ENCODE measurements at places on chromosomes 4 and X. TPM values are rescaled to one million over a fixed set of nuclear protein-coding genes. Genes with fewer than 3 reads are reported as not detected.

The F11 gene
- total RNA-seq, result not detected

The FGF13 gene
- total RNA-seq, result 0.90 TPM

The CFP gene
- 0.53 TPM for total RNA-seq

The GABRQ gene
- total RNA-seq, result not detected

The ADGRG2 gene
- 0.20 TPM for total RNA-seq

The FGFBP2 gene
- total RNA-seq, result not detected

The MRPS18C gene
- total RNA-seq, result 18.6 TPM

The PPP4R3C gene
- total RNA-seq, result 1.2 TPM

The RASL11B gene
- not detected for total RNA-seq

The CNOT6L gene
- 26.7 TPM for total RNA-seq

GRCh38 chr4:105483840-105484239, 10.0 kb upstream of the PPA2 start:
- no peak for DNase-seq

- no peak for DNase-seq
Measured at GRCh38 chr4:138010639-138011038, 231.5 kb downstream of the SLC7A11 start.

DNA sequence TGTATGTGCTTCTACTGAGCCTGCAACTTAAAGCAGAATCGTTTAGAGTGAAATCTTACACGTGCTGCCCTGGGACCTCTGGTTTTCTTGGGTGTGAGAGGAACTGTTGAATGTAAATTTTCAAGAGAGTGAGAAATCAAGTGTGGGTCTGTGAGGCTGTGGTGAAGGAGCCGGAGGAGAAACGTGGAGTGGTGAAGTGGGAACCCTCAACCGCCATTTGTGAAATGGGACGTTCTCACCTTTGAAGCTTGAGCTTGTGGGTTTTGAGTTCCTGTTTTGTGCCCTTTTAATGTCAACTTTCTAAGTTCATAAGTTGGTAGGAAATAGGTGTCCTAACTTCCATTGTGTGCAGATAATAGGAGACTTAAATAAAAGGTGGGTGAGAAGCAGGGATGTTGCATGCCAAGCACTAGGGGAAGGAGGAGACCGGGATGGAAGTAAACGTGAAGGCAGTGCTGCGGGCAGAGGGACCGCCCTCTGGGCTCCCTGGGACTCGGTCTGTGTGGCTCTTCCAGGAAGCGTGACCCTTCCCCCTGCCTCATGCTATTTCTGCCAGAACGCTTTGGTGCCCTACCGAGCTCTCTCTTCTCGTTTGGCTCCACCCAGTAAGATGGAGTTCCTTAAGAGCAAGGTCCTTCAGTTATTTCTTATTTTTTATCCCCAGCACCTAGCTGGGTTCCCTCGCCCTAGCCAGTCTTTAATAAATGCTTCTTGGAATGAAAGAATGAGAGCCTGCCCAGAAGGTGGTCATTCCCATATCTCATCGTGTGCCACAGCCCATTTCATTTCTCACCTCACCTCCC, 56.0 kb downstream of the TMEM131L start:
- no peak for DNase-seq

DNA sequence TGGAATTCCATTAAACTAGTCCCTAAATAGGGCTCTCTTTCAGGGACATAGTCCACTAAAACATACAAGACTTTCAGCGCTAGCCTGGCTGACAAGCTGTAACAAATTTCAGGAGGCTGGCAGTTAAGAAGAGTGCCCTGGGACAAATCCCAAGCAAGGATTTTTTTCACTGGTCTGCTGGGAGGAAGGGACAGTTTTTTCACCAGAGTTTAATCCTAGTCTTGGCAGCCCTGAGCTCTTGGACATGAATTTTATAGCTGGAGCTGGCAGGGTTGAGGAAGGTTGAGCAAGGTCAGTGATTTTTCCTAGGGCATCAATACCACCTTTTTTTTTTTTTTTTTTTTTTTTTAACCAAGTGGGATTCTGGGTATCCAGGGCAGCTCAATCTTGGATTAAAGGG, 184.4 kb downstream of the SH2D1A start:
- no peak for DNase-seq

- DNase-seq, result no peak
Measured at GRCh38 chrX:16186380-16187007, 19.2 kb downstream of the MAGEB17 start.

GRCh38 chrX:140711894-140712293, 2.3 kb downstream of the LINC00632 start:
- no peak for DNase-seq

GRCh38 chr4:153471698-153472093, 5.5 kb downstream of the TMEM131L start:
- no peak for DNase-seq

- no peak for DNase-seq
Measured at GRCh38 chrX:57103489-57103888, 17.9 kb downstream of the SPIN2B start.

- DNase-seq, result no peak
Measured at GRCh38 chrX:40470830-40471429, 109.8 kb upstream of the ATP6AP2 start.

GRCh38 chr4:8840006-8840793, 31.4 kb downstream of the HMX1 start:
- no peak for DNase-seq

DNA sequence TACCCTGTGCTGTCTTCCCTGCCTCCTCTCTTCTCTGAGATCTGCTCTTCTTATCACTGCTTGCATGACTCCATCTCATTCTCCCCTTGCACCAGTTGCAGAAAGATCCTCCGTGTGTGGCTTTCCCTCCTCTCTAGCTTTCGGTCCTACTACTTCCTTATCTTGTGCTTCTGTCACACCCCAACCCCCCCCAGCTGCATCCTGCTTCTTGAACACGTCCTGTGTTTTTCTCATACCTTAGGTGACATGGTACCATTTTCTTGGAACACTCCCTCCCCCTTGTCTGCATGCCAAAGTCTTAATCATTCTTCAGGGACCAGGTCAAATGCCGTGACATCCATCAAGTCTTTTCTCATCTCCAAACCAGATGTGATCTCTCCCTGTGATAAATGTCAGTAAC, 46.4 kb downstream of the FHL1 start:
- no peak for DNase-seq

- no peak for DNase-seq
Measured at GRCh38 chrX:103378990-103379389, 2.7 kb downstream of the BEX3 start.

GRCh38 chr4:105248613-105249012, 101.9 kb downstream of the TET2 start:
- no peak for DNase-seq

GRCh38 chr4:144985014-144985413, 113.0 kb downstream of the ANAPC10 start:
- no peak for DNase-seq

GRCh38 chrX:29535212-29536162, 679.9 kb upstream of the MAGEB2 start:
- DNase-seq, result no peak

DNA sequence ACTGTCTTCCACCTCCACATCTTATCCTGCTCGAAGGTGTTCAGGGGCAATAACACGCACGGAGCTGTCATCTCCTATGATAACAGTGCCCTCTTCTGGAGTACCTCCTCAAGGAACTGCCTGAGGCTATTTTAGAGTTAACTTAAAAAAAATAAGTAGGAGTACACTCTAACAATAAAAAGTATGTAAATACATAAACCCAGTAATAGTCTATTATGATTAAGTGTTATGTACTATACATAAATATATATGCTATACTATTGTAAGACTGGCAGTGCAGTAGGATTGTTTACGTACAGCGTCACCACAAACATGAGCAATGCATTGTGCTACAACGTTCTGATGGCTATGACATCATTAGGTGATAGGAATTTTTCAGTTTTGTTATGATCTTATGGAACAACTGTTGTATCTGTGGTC, 34.5 kb upstream of the TLR2 start:
- DNase-seq, result peak; percentile 5

DNA sequence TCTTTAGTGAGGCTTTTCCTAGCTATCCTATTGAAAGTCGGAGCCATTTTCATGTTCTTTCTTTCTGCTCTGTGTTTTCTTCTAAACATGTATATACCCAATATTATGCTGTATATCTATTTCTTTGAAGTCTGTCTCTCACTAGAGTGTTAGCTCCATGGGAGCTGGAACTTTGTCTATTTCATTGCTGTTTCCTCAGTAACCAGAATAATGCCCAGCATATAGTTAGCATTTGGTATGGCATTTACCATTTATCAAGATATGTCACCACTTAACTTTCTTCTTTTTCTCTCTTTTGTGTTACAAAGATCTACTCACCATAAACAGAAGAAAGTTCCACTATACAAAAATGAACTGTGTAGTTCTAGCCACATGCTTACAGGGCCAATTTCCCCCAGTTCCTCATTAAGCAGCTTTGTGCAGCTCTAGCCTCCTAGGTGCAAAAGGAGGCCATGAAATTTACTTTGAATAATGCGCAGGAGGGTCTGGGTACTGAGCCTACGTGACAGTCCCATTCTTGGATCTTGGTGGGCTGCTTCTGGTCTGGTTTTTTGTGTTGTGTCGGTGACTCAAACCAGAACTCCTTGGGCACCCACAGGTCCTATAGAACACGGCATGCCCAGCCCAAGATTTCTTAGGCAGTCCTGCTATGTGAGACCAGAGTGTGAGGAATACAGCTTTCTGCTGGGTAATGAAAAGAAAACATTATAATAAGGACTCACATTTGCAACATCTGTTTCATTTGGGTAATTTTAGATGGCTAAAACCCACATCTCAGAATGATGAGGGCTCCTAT, 302.3 kb upstream of the IGFBP7 start:
- no peak for DNase-seq
